ENCODE measurements at places on chromosomes 13 and 19. TPM values are rescaled to one million over a fixed set of nuclear protein-coding genes. Genes with fewer than 3 reads are reported as not detected.

Gene GPR4
- total RNA-seq: 0.10 TPM

Gene LPAR6
- total RNA-seq: 0.12 TPM

Gene MAP4K1
- 9.1 TPM for total RNA-seq

Gene CRB3
- 40.5 TPM for total RNA-seq

Gene OR7C2
- total RNA-seq: not detected

Data from HCT116 (cell line).